ENCODE measurements at places on chromosomes 5 and 9. TPM values are rescaled to one million over a fixed set of nuclear protein-coding genes. Genes with fewer than 3 reads are reported as not detected.

DNA sequence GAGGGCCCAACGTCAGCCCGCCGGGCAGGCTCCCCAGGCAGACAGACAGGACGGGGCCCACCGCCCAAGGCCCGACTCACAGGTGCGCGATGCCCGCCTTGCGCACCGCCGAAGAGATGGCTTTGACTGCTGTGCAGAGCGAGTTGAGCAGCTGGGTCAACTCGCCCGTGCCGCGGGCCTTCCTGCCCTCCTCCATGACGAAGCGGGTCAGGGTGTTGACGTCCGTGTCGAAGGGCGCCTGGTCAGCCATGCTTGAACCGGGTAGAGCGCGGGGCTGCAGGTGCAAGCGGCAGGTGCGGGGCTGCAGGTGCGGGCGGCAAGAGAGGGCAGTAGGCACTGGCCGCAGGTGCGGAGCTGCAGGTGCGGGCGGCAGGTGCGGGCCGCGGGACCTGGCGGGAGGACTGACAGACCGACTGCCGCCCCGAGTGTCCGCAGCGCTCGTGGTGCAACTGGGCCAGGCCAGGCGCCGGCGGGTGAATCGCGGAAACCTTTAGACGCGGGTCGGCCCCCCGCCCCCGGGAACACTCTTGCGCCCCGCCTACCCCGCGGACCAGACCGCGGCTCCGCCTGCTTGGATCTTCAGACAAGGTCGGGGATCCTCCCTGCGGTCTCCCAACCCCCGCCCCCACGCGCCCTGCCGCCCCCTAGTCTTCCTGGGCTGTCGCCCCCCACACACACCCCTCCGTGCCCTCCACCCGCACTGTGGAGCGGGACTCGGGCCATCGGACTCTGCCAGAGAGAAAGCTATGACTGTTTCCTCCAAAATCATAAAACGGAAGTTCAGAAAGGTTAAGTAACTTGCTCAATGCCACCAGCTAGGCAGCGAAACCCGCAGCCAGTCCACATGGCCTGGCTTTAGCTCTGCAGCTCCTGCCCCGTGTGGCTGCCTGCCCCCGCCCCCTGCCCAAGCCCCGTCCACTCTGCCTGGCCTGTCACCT lies at the start of gene FBP1:
Gene FBP1, minus strand, starts transcription at position 458 of the 938 bp plus-strand sequence. Its CDS starts 208 bp downstream, at position 250.
- peak; percentile 25 for DNase-seq

DNA sequence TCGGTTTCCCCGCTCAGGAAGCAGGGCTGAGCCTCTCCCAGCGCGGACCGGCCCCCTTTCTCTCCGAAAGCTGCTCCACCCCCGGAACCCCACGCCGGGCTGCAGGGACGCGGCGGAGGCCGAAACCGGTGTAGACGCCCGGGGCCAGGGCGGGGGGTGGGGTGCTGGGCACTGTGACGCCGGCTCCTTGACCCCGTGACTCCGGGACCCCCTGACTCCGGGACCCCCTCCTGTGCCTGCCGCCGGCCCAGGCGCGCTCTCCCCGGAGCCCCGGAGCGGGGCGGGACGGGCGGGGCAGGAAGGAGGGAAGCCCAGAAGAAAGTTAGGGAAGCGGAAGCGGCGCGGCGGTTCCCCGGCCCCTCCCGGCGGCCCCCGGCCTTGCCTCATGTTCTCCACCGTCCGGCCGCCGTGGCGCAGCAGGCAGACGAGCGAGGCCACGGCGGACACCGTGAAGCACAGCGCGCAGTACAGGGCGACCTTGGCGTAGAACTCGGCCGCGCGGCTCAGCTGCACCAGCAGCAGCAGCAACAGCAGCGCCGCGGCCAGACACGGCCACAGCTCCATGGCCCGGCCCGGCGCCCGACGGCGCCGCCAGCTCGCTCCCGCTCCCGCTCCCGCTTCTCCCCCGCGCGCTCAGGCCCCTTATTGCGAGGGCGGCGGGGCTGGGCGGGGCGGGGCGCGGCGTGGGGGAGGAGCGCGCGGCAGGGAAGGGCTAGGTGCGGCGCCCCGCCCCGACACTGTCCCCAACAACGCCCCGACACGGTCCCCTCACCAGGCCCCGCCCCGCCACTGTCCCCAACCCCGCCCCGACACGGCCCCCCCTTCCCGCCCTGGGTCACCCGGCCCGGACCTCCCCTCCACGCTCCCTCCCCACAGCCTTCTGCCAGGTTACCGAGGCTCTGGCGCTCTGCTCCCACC lies at the start of gene AGPAT2:
Gene AGPAT2, minus strand, starts transcription at position 664 of the 918 bp plus-strand sequence. Its CDS starts 100 bp downstream, at position 564.
- DNase-seq: peak; percentile 82

- DNase-seq: no peak
Measured at GRCh38 chr5:44167540-44167939, 221.7 kb downstream of the FGF10 start.

DNA sequence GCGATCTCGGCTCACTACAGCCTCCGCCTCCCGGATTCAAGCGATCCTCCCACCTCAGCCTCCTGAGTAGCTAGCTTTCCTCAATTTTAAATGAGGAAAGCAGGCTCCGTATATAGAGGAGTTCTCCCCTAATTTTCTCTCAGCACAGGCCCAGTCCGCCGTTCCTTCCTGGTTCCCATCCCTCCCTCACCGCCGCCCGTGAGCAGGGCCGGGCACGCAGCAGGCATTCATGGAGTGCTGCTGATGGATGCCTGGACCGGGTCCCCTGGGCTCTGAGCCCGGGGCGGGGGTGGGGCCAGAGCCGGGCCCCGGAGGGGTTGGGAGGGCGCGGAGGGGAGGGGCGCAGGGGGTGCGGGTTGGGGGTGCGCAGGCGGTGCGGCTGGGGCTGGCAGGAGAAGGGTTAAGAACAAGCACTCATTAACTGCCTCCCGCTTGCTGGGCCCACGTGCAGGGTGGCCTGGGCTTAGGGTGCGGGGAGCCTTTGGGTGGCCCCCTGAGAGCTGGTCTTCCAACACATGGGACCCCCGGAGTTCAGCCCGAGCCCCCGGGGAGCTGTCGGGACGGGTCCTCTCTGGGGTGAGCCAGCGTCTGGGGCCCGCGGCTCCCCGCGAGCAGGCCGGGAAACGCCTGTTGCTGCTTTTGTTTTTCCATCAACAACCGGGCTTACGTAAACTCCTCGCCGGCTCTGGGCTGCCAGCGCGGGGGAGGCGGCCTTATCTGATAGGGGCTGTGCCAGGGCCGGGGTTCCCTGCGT lies 33.7 kb downstream of the LHX2 start:
- peak; percentile 40 for DNase-seq

- DNase-seq: no peak
Measured at GRCh38 chr5:29039994-29040393, 2001.6 kb upstream of the CDH9 start.

GRCh38 chr9:16712787-16713186 lies 157.7 kb downstream of the BNC2 start:
- no peak for DNase-seq

- no peak for DNase-seq
Measured at GRCh38 chr5:158124606-158125316, 265.8 kb upstream of the CLINT1 start.

DNA sequence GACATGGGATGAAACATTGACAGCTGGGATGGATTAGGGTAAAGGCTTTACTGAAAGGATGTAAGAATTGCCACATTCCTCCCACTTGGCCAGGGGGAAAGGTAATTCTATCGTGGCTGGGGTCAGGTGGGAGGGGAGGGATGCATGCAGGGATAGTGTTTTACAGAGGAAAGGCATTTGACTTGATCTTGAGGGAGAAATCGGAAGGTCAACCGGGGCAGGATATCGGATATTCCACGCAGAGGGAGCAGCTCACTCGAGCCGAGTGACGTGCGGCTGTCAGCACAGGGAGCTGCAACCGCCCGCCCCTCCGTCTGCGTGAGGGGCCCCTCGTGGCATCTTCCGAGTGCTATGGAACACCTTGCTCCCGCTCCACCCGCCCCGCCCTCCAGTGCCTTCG lies 63.4 kb upstream of the ADAMTS2 start:
- no peak for DNase-seq

- DNase-seq: peak; percentile 76
Measured at GRCh38 chr9:99430301-99430700, 208.2 kb downstream of the SEC61B start.

- DNase-seq: peak; percentile 3
Measured at GRCh38 chr5:50889790-50890189, 223.4 kb downstream of the PARP8 start.

GRCh38 chr9:111805830-111806241 lies 11.1 kb upstream of the SHOC1 start:
- DNase-seq: peak; percentile 29

DNA sequence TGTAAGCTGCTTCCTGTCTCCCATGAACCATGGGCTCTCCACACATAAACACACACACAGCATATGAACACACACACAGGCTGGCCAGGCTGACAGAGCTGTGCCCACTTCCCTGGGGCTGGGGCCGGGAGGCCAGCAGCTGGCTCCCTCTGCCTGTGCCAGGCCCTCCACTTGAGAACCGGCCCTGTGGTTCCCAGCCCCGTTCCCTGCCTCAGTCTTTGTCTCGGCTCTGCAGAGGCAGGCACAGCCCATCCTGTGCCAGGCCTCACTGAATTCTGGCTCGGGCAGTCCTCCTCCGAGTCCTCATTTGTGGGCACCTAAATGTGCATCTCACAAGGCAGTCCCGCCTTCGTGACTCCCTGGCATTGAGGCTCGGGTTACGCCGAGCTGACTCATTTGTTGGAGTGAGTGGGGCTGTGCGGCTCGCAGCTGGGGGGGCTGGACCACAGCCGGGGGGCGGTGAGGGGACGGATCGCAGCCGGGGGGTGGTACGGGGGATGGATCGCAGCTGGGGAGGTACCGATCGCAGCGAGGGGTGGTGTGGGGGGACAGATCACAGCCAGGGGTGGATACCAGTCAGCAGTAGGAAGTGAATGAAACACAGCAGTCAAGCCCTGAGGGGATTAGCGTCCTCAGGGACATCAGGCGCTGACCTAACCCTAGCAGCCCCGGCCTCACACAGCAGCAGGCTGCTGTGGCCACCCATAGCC lies 72.3 kb downstream of the PSMB7 start:
- DNase-seq: peak; percentile 99

DNA sequence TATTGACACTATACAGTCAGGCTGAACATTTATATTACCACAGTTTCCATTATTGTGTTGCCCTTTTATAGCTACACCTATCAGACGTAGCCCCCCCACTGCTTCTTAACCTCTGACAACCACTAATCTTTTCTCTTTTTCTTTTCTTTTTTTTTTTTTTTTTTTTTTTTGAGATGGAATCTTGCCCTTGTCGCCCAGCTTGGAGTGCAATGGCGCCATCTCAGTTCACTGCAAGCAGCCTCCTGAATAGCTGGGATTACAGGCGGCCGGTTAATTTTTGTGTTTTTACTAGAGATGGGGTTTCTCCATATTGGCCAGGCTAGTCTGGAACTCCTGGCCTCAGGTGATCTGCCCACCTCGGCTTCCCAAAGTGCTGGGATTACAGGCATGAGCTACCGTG lies 75.4 kb downstream of the UHRF2 start:
- no peak for DNase-seq

- DNase-seq: no peak
Measured at GRCh38 chr9:15272377-15272928, 34.6 kb downstream of the TTC39B start.

DNA sequence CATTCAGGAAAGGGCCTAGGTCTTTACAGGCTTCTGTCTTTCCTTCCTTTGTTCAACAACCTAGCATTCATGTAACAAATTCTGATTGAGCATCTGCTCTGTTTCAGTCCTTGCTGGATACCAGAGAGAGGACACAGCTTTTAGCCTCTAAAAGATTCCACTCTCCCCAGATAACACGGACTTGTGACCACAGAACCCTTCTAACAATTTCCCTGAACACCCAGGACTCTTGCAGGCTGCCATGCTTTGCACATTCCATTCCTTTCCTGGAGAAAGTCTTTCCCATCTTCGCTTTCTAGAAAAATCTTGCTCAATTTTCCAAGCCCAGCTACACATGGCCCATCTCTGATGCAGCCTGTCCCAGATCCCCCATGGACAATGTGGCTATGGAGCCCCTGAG lies 310.9 kb downstream of the ACTL7B start:
- DNase-seq: no peak

GRCh38 chr9:134738869-134739659 lies 97.5 kb downstream of the COL5A1 start:
- DNase-seq: peak; percentile 55

DNA sequence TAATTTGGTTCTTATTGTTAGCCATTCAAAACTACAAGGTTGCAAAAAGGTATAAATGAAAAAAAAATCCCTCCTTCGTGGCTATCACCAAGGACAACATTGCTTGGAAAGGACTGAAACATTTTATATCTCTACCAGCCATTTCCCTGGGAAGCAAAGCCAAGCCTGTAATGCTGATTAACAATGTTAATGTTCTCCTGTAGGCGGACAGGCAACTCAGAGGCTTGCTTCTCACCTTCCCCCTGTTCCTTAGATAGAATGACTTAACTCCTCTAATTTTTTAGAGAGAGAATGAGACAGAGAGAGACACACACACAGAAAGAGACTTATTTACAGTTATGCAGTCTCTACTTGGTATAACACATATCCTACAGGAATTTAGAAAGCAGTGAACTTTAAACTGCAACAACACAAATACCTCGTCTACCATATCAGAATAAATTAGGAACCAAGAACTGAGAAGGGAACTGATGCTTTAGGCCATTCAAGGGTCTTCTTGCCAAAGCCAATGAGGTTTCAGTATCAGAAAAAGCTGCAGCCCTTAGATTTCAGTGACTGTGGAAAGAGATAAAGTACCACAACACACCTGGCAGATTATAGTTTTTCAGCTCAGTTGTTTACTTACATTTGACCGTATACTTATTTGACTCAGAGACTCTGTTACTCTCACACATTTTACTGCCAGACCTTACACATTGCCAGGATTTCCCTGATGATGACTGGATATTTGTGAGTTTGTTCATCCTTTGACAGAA lies 20.9 kb upstream of the MAN2A1 start:
- no peak for DNase-seq

DNA sequence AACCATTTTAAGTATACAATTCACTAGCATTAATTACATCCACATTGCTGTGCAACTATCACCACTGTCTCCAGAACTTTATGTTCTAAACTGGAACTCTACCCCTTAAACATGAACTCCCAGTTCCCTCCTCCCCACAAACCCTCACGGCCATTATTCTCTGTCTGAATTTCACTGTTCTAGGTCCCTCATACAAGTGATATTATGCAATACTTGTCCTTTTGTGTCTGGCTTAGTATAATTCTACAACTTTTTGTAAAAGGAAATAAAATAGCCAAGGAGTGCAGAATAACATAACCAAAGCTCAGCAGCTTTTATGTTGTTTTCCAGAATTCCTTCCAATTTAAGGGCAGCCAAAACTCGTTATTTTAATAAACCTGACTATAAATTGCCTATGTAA lies 53.2 kb downstream of the NAA35 start:
- no peak for DNase-seq

Gene OLFM1
- 35.5 TPM for total RNA-seq

Gene GCNT4
- 1.7 TPM for total RNA-seq

Gene PLAC8L1
- total RNA-seq: 0.83 TPM

Gene CCDC180
- total RNA-seq: 1.3 TPM

Gene UQCRQ
- 294 TPM for total RNA-seq

Gene ACOT12
- total RNA-seq: not detected

Gene TNC
- 159 TPM for total RNA-seq

Gene TBC1D9B
- 25.0 TPM for total RNA-seq

Gene ACTBL2
- 8.7 TPM for total RNA-seq

Gene AMBP
- 0.91 TPM for total RNA-seq

Gene MYO10
- total RNA-seq: 42.9 TPM

Gene LCN12
- total RNA-seq: not detected

Gene OR2K2
- total RNA-seq: not detected

Gene ENG
- 4.1 TPM for total RNA-seq

Gene LECT2
- total RNA-seq: not detected

Gene ZNF367
- 23.8 TPM for total RNA-seq

Gene MEIKIN
- not detected for total RNA-seq

All from Daoy (cell line).